Fibroblast of lung (primary cell): ENCODE measurements at places on chromosomes 2 and 18. TPM values are rescaled to one million over a fixed set of nuclear protein-coding genes. Genes with fewer than 3 reads are reported as not detected.

Gene ZNF516
- 28.0 and 32.7 TPM in 2 replicates for total RNA-seq

Gene CASP10
- total RNA-seq: 4.9 and 8.1 TPM in 2 replicates

Gene CROCC2
- total RNA-seq: 0.33 and 0.51 TPM in 2 replicates

DNA sequence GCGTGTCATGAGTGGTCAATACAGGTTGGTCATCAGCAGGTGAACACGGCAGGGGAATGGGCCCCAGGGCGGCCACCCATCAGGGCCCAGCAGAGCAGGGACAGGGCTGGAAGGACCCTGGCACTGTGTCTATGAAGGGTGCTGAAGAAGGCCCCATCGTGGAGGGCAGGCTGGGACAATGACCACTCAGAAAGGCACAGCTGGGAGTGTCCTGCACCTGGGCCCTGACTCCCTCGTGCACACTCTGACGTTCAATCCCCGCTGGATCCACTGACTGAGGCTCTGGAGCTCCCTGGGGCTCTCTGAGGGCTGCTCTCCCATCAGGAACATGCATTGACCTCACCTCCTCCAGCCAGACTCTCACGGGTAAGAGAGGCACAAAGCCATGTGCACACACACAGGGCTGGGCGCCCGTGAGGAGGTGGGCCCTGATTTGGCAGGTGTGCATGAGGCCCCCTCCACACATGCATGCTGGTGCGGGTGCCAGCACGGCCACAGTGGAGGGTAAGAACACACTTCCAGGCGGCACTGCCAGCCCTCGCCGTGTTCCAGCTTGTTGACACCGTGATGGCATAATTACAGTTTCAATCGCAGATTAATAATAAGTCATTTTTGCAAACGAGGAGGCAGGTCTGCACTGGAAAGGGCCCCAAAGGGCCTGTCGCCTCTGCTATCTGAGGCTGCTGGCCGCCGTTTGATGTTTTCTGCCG lies 58.5 kb downstream of the SMAD7 start:
- H3K4me3 ChIP-seq: no peak overlapping the region
- no peak overlapping the region for H3K27ac ChIP-seq
- H3K4me1 ChIP-seq: peaks cover 12% of the 10 kb centered on the region
- no peaks in the 10 kb centered on the region for H3K27me3 ChIP-seq
- H3K36me3 ChIP-seq: no peaks in the 10 kb centered on the region

- no peak overlapping the region for H3K4me3 ChIP-seq
- H3K36me3 ChIP-seq: no peaks in the 10 kb centered on the region
- H3K4me1 ChIP-seq: no peaks in the 10 kb centered on the region
- no peaks in the 10 kb centered on the region for H3K27me3 ChIP-seq
- no peak overlapping the region for H3K27ac ChIP-seq
Observed at GRCh38 chr18:79355433-79356335, 40.0 kb upstream of the NFATC1 start.

- DNase-seq: no peak
- no peaks in the 10 kb centered on the region for H3K4me1 ChIP-seq
- no peak overlapping the region for H3K27ac ChIP-seq
- H3K36me3 ChIP-seq: no peaks in the 10 kb centered on the region
- no peak overlapping the region for H3K4me3 ChIP-seq
- no peaks in the 10 kb centered on the region for H3K27me3 ChIP-seq
Observed at GRCh38 chr2:142190805-142191204, 60.0 kb upstream of the LRP1B start.

GRCh38 chr2:40224318-40224717 lies 227.6 kb downstream of the SLC8A1 start:
- peaks cover 6% of the 10 kb centered on the region for H3K4me1 ChIP-seq
- no peaks in the 10 kb centered on the region for H3K36me3 ChIP-seq
- no peak for DNase-seq
- no peak overlapping the region for H3K4me3 ChIP-seq
- H3K27ac ChIP-seq: no peak overlapping the region

DNA sequence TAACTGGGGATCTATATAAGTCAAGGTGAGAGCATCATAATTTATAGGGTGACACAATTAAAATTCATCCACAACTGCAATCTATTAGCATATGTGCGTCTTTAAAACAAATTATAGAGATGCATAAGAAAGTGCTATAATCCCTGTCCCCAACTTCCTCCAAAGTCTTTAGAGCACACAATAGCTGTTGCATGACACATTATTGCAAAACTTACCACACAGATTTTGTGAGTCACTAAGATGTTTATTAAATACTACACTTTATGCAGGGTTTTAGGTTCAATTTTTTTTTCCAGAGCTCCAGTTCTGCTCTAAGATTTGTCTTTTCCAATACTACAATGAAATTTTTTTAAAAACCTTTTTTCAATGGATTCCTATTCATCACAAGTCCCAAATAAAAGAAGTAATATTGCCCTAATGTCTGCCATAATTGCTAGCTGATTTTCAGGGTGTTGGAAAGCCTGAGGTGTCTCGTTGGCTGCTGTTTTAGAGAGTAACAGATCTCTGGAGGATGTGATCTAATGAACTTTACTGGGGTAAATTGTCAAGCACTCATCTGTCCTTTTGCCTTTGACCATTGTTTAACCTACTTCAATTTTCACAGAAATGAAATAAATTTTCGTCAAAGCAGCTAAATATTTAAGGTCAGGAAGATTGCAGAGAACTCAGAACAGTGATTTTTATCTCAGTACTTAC lies 250.5 kb upstream of the NETO1 start:
- H3K27ac ChIP-seq: no peak overlapping the region
- no peaks in the 10 kb centered on the region for H3K4me1 ChIP-seq
- no peaks in the 10 kb centered on the region for H3K36me3 ChIP-seq
- peak; percentile 75 for DNase-seq
- H3K4me3 ChIP-seq: no peak overlapping the region

DNA sequence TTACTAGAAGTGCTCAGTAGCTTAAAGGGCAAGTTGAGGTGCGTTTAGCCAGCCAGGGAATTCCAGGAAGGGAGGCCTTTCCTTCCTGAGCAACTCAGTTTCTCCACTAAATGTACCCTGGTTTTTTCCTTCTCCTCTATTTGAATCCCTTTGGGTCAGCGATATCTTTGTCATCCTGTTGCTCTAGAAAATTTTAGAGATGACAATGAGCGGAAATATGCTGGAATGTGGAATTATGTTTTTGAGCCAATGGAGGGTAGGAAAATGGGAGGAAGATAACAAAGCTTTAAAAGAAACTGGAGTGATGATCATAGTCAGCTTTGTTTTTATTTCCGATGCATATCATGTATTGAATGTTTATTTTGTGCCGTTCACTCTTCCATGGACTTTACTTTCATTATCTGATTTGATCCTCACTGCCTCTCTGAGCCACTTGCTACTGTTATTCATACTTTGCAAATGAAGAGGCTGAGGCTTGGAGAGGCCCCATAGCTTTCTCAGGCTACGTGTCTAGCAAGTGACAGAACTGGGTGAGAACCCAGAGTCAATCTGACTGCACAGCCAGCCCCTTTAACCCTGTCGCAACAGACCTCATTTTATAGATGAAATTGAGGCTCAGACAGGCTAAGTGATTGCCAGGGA lies 67.3 kb downstream of the NTSR2 start:
- H3K4me1 ChIP-seq: no peaks in the 10 kb centered on the region
- DNase-seq: no peak
- no peak overlapping the region for H3K4me3 ChIP-seq
- no peak overlapping the region for H3K27ac ChIP-seq

DNA sequence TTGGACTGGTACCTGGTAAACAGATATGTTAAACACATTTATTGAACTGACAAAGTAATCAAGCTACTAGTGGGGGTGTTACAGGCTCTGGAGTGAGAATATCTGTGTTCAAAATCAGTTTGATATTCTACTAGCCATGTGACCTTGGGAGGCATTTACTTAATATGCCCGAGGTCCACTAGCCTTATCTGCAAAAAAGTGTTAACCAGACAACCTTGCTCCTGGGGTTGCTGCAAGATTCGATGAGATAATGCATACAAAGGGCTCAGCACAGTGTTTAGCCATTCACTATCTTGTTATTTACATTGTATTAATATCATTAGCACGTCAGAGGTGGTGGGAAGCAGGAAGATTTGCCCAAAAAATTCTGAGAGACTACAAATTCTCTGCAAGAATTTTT lies 103.3 kb downstream of the CDH2 start:
- H3K27ac ChIP-seq: no peak overlapping the region
- H3K27me3 ChIP-seq: no peaks in the 10 kb centered on the region
- DNase-seq: no peak
- no peak overlapping the region for H3K4me3 ChIP-seq
- no peaks in the 10 kb centered on the region for H3K36me3 ChIP-seq

- H3K4me3 ChIP-seq: no peak overlapping the region
- H3K27me3 ChIP-seq: no peaks in the 10 kb centered on the region
- no peaks in the 10 kb centered on the region for H3K4me1 ChIP-seq
- H3K36me3 ChIP-seq: no peaks in the 10 kb centered on the region
- no peak for DNase-seq
- no peak overlapping the region for H3K27ac ChIP-seq
Observed at GRCh38 chr2:38485734-38486133, 108.7 kb upstream of the ATL2 start.

DNA sequence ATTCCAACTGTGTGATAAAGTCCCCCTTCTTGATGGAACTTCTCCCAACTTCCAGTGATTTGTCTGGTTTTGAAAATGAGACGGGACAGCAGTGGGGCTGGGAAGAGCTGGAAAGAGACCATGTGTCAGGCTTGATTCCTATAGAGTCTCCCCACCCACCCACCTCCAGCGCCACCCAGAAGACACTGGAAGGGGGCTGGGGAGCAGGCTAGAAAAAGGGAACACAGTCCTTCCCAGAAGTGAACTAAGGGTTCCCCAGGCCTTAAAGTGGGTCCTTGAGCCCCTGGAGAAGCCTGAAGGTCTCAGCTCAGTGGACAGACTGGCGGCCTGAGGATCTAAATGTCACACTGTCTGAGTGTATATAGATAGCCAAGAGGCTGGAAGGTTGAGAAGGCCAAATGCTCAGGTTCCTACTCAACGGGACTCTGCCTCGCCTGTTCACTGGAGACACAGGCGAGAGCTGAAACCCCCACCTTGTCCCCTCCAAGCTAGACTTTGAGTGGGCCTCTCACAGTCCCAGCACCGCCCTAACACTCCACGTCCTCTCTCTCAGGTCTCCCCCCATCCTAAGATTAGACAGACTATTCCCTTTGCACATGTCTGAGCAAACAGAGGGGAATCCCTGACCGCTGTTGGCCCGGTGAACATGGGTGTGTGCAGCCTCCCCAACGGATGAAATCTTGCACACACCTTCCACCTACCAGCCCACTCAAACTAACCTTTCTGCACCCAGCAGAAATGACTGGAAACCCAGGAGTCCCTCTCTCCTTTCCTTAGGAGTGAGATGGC lies 1.6 kb downstream of the PKDCC start:
- peak overlapping the region; percentile 71 for H3K4me3 ChIP-seq
- peaks cover 7% of the 10 kb centered on the region for H3K36me3 ChIP-seq
- peaks cover 11% of the 10 kb centered on the region for H3K27me3 ChIP-seq
- H3K27ac ChIP-seq: peak overlapping the region; percentile 46
- no peak for DNase-seq
- H3K4me1 ChIP-seq: peaks cover 17% of the 10 kb centered on the region
